ENCODE measurements at places on chromosomes 7 and 10. TPM values are rescaled to one million over a fixed set of nuclear protein-coding genes. Genes with fewer than 3 reads are reported as not detected.

CCNY gene
- total RNA-seq: 38.6 TPM

CPEB3 gene
- total RNA-seq: 2.8 TPM

SLC39A12 gene
- 0.56 TPM for total RNA-seq

ATRNL1 gene
- 2.5 TPM for total RNA-seq

ZNF775 gene
- total RNA-seq: 0.72 TPM

ZNF487 gene
- 6.3 TPM for total RNA-seq

CYP2C19 gene
- total RNA-seq: not detected

ITGB1 gene
- total RNA-seq: 747 TPM

FZD8 gene
- 6.5 TPM for total RNA-seq

SSC4D gene
- 2.8 TPM for total RNA-seq

NPFFR1 gene
- total RNA-seq: not detected

HOXA2 gene
- total RNA-seq: 1.5 TPM

EPHA1 gene
- not detected for total RNA-seq

CCSER2 gene
- total RNA-seq: 48.3 TPM

PLCE1 gene
- 8.6 TPM for total RNA-seq

All from omental fat pad (tissue), 4 donors.